ENCODE measurements at places on chromosomes 11 and 22.

- no peak for DNase-seq
Observed at GRCh38 chr11:69721745-69722144, 17.9 kb upstream of the FGF19 start.

DNA sequence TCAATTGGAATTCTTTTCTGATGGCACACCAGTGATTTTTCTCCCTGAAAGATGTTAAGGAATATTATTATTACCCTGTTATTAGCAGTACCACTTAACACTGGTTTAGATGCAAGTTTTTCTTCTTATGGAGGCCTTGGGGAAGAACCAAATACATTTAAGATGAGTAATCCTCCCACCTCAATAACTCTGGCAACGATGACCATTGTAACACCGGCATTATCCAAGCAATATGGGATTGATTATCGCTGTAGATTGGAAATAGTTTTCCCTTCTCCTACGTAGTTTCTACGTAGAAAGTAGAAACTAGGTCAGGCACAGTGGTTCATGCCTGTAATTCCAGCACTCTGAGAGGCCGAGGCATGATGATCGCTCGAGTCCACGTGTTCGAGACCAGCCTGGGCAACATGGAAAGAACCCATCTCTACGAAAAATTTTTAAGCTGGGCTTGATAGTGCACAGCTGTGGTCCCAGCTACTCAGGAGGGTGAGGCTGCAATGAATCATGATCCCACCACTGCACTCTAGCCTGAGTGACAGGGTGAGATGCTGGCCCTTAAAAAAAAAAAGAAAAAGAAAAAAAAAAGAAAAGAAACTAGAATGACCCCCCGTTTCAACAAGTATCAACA lies 45.5 kb downstream of the PACSIN2 start:
- no peak for DNase-seq

- DNase-seq, result no peak
Observed at GRCh38 chr11:110301032-110301431, 4.6 kb upstream of the RDX start.

DNA sequence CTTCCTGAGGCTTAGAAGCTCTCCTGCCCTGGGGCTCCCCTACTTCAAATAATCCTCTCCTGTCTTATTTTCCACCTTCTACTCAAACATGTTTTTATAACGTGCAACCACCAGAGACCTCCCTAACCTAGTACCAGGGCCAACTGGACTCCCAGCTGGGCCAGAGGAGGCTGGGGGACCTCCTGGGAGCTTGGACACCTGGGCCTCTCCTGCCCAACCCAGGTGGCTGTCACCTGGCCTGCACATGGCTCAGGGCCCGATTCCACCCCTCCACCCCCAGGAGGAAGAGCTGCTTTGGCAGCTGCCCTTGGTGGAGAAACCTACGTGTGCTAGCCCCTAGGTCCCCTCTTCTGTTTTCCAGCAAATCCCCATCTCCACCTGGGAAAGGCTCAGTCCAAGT lies 105.2 kb downstream of the ABTB2 start:
- no peak for DNase-seq

- DNase-seq, result no peak
Observed at GRCh38 chr11:109317726-109318125, 104.3 kb upstream of the C11orf87 start.

- DNase-seq, result no peak
Observed at GRCh38 chr11:125663910-125664309, 16.7 kb downstream of the ACRV1 start.

DNA sequence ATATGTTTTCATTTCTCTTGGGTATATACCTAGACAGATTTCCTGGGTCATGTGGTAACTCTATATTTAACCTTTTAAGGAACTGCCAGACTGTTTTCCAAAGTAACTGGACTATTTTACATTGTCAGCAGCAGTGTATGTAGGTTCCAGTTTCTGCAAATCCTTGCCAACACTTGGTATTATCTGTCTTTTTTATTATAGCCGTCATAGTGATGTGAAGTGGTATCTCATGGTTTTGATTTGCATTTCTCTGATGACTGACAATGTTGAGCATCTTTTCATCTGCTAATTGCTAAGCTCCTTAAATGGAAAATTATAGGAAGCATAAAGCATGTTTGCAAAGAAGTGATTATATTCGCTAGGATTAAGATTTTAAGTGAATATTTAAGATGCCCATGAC lies 13.9 kb downstream of the NNMT start:
- no peak for DNase-seq

GRCh38 chr22:29477723-29478318 lies 2.2 kb upstream of the NEFH start:
- DNase-seq, result no peak

DNA sequence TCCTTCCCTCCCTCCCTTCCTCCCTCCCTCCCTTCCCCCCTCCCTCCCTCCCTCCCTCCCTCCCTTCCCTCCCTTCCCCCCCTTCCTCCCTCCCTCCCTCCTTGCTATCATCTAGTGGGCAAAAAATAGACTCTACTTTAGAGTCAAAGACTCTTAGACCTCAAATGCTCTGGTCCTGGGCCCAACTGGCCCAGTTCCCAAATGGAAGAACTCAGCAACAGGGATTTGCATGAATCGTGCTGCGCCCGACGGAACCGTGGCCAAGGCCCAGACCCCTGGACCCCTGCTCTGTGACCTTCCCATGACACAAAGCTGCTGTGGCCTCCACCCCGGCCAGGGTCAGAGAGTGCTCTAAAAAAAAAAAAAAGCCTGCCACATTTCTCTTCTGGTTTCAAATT lies 97.4 kb downstream of the WNT7B start:
- DNase-seq, result no peak

All from kidney (tissue), 22 donors.